ENCODE measurements at places on chromosomes 2 and 18.

DNA sequence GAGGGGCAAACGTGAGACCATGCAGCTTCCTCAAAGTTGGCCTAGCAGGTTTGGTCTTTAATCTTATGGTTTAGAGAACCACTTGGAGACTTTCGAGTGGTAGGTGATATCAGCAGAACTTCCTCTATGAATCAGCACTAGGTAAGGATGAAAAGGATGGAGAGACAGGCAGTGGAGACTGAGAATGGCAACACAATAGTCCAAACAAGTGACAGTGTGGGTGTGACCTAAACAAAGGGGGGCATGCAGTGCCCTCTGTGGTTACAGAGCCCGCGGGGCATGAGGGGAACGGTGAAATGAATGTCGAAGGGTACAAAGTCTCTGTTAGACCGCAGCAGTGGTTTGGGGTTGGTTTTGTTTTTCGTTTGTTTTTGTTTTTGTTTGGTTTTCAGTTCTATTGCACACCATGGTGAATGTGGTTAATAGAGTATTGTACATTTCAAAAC is 143.9 kb downstream of the L3MBTL4 start:
- DNase-seq: no peak

DNA sequence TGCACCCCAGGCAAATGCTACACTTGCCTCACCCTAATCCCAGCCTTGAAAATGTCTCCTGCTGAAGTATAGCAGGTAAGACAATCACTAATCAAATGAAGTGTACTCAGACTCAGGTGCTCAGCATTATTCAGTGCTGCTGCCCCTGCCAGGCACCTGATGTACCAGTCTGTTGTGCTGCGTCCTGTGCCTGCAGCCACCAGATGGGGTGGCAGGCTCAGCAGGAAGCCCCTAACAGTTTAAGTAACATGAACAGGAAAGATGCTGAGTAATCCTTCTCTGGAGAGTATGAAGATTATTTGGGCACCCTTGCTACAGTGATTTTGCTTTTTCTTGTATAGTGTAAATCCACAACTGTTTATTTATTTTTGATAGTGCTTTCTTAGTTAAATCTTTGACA is 69.1 kb downstream of the TACR1 start:
- DNase-seq: no peak

GRCh38 chr2:123453772-123454171 is 571.3 kb upstream of the CNTNAP5 start:
- no peak for DNase-seq

DNA sequence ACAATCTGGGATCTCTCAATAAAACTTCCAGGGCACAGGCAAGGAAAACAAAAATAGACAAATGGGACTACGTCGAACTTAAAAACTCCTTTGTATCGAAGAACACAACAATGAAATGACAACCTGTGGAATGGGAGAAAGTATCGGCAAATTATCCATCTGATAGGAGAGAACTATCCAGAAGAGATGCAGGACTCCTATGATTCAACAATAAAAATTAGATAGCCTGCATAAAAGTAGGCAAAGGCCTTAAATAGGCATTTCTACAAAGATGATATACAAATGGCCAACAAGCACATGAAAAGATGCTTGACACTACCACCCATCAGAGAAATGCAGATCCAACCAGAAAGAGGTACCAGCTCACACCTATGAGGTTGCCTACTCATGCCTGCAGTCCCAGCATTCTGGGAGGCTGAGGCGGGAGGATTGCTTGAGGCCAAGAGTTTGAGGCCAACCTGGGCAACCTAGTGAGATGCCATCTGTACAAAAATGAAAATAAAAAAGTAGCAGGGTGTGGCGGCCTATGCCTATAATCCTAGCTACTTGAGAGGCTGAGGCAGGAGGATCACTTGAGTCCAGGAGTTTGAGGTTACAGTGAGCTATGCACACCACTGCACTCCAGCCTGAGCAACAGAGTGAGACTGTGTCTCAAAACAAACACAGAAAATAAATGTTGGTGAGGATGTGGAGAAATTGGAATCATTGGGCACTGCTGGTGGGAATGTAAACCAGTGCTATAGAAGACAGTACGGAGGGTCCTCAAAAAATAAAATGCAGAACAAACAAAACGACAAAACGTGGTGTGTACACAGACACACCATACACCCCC is 21.6 kb downstream of the TWIST2 start:
- DNase-seq: no peak

GRCh38 chr2:233236820-233237589 is 14.5 kb upstream of the ATG16L1 start:
- no peak for DNase-seq

DNA sequence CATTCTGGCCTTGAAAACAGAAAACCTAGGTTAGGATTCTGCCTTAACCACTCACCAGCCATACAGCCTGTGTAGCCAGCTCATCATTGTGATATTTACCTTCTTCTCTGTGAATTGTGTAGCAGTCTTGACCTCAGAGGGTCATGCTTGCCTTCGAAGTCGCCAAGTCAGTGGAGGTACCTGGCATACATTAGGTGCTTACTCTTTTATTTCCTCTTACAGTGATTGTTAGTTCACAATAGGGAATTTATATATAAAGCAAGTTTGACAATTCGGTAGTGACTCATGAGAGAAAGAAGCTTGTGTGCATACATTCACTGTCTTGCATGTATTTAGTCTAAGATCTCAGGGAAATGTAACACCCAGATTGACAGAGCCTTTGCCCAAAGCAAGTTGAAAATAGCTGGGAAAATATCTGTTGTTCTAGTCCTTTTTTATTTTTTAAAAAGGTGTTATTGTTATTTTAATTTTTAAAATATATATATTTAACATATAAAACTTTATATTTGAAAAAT is 290.6 kb downstream of the PTGR3 start:
- DNase-seq: no peak

DNA sequence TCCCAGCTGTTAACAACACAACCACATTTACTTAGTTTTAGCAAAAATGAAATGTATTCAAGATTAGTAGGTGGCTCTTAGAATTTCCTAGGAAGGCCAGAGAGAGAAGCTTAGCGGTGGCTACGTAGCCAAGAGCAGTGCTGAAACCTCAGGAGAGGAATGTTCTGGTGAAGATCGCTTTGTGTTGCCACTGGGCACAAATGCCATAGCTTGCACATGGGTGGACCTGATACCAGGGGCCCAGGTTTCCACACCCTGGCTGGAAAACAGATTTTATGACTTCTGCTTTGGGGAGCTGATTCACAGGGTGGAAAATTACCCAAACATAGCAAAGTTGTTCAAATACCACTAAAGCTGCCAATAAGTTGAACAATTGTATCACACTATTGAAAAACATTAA is 43.4 kb downstream of the THUMPD2 start:
- DNase-seq: no peak

GRCh38 chr2:98815795-98816194 is 84.9 kb upstream of the MGAT4A start:
- DNase-seq: no peak

DNA sequence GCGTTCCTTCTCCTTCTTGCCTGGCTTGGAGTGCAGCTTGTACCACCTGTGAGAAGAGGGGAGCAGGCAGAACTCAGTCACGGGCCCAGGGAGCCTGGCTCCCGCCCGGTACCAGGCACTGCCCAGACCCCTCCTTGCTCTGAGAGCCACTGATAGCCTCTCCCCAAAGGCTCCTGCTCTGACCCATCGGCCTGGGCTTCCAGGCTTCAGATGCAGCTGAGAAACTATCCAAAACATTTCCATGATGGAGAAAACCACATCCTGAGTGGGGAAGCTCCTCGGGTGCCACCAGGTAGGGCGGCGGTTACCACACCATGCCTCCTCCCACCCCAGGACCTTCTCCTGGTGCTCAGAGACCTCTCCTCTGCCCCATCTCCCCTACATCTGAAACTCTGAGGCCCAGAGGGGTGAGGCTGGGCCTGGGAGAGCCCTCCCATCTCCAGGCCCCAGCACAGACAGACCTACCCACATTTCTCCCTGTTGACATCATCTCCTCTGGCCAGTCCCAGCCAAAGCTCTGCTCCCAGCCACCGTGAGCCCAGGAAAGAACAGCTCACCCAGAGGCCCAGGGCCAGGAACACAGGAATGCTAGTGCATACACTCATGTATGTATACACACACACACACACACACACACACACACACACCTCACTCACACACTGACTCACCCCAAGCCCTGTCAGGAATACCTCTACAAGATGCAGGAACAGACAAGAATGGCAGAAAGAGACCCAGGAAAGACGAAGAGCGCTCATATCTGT is 17.9 kb upstream of the SFXN5 start:
- DNase-seq: peak; percentile 83

DNA sequence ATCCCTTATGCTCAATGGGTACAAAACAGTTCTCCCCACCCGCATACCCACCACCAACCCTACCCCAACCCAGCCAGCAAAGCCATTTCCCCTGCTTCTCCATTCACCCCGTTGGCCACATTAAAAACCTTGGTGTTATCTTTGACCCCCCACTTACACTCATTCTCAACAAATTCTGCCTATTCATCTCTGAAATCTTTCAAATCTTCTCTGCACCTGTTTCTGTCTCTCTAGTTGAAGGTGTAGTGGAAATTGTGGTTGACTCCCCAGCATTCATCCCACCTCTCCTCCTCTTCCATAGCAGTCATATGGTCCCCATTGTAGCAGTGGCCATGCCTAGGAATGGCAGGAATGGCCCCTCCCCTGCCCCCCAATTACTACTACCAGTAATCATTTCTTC is 20.5 kb upstream of the TET3 start:
- DNase-seq: no peak

DNA sequence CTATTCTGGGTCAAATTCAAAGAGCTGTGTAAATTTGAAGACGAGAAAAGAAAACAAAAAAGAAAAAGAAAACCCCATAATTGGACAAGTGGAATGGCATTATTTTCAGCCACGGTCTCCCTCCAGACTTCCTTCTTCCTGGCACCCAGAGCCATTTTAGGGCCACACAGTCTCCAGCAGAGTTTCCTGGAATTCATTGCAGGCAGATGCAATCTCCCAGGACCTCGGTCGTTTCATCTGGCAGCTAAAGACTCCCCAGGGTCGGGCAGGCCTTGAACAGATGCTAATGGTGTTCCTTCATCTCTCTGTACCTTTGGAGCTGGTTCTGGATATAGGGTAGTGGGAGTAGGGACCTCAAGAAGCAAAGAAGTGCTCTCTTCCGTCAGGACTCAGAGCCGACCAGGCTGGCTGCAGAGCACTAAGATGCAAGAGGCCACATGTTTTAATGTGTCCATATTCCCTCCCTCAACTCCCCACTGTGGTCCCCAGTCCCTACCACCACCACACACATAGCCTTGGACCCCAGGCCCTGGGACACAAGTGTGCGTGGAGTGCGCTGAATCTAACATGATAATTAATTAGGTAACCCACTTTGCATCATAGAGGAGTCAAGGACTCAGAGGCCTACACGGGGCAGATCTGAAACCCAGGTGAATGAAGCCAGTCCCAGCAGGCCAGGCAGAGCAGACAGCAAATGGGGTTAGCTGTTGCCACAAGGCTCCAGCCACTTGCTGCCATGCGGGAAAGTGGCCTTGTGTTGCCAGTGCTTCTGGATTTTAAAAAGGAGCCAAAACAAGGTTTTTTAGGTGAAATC is 109.3 kb upstream of the ATL2 start:
- DNase-seq: no peak

- DNase-seq: no peak
Measured at GRCh38 chr2:232282508-232283055, 96.0 kb upstream of the ALPP start.

DNA sequence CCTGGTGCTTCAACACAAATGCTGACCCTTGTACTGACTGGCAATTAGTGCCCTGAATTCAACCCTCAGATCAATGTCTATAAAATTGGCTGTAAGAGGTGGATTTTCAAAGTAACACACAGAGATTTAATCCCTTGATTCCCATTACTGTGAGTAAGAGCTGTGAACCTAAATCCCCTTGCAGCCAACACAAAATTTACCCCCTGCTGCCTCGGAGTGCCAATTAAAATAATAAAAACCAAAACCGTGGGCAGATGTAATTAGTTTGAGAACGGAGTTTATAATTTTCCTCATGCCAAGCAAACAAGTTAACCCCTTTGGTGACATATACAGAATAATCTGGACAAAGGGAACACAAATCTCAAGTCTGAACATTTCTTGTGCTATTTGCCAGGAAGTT is 55.8 kb upstream of the REV1 start:
- no peak for DNase-seq

DNA sequence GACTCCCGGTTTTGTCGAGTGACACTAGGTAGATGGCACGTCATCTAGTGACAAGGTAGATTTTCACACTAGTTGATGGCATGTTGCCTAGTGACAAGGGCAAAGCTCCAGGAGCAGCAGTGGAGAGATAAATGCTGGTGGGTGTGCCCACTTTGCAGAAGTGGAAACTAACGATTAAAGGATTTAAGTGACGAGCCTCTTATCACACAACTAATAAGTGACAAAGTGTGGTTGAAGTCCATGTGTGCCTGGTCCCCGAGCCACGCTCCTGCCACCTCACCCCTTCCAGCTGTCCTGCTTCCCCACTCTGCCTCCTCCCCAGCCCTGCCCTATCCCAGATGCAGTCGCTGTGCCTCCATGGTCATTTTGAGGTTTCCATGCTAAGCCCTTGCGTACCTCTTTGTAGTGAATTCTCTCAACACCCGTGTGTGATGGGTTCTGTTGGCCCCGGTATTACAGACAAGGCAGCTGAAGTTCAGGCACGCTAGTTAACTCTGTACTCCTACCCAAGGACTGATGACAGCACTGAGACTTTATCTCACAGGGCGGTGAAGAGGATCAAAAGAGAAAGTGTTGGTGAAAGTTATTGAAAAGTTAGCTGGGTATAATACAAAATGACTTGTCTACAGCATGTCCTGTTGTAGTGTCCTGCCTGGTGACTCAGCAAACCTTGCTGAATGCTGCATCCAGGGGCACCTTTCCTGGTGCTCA is 113.4 kb upstream of the GLI2 start:
- DNase-seq: no peak
